ENCODE measurements at places on chromosomes 7 and 10.

DNA sequence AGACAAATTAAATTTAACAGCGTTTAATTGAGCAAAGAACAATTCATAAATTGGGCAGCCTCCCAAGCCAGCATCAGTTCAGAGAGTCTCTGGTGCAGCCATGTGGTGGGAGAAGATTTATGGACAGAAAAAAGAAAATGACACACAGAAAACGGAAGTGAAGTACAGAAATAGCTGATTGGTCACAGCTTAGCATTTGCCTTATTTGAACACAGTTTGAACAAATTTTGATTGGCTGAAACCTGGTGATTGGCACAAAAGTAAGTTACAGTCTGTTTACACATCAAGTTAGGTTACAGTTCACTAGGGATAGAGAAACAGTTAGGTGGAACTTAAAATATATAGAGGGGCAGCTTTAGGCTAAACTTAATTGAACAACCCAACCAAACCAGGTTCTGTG is 720.1 kb downstream of the TYW1 start:
- no peak overlapping the region for H3K4me3 ChIP-seq
- no peak for DNase-seq
- no peaks in the 10 kb centered on the region for H3K4me1 ChIP-seq
- H3K27me3 ChIP-seq = peaks cover 5% of the 10 kb centered on the region

GRCh38 chr10:42776681-42777080 is 5.9 kb upstream of the BMS1 start:
- peaks cover 23% of the 10 kb centered on the region for H3K27me3 ChIP-seq
- H3K36me3 ChIP-seq = peaks cover 15% of the 10 kb centered on the region
- H3K4me1 ChIP-seq = peaks cover 4% of the 10 kb centered on the region
- no peak overlapping the region for H3K4me3 ChIP-seq
- no peak for DNase-seq

- H3K27me3 ChIP-seq = peaks cover 5% of the 10 kb centered on the region
- H3K27ac ChIP-seq = no peak overlapping the region
- H3K4me1 ChIP-seq = no peaks in the 10 kb centered on the region
- H3K36me3 ChIP-seq = no peaks in the 10 kb centered on the region
- no peak overlapping the region for H3K4me3 ChIP-seq
- DNase-seq = no peak
Measured at GRCh38 chr7:73909051-73909941, 48.3 kb downstream of the TMEM270 start.

GRCh38 chr7:130009848-130010688 is 41.1 kb downstream of the ZC3HC1 start:
- H3K27me3 ChIP-seq = peaks cover 2% of the 10 kb centered on the region
- peak overlapping the region; percentile 42 for H3K27ac ChIP-seq
- no peak for DNase-seq
- H3K4me3 ChIP-seq = no peak overlapping the region
- H3K36me3 ChIP-seq = no peaks in the 10 kb centered on the region
- H3K4me1 ChIP-seq = peaks cover 2% of the 10 kb centered on the region

DNA sequence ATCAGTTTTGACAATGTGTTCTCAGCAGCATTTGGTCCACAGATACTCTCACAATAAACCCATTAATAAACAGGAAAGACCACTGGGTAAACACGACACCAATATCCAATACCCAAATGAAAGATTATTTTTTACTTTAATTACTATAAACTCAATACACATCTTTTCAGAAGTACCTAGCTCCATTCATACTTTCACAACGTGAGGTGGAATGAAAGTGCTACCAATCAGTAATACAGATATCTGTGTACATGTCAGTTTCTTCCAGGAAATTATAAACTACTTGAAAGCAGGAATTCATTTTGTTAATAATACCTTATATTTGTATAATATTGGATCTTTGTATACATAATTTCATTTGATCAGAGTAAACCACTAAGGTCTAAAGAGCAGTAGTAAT is 11.9 kb downstream of the CDK6 start:
- DNase-seq = no peak
- no peak overlapping the region for H3K27ac ChIP-seq
- H3K27me3 ChIP-seq = no peaks in the 10 kb centered on the region

DNA sequence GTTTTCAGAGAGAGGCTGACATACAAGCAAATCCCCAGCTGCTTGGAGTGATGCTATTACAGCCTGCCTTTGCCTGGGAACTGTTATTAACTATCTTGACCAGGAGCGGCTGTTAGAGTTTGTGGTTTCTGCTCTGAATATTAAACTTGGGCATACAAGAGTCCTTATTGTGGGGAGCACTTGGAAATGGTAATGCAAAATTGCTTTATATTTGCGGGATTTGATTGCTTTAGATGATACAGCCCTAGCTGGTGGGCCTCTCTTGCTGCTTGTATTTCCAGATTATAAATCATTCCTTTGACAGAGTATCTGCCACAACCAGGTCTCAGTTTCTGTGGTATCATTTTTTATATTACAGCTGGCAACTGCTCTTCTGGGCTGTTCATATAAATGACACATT is 101.9 kb upstream of the FAM204A start:
- no peak overlapping the region for H3K4me3 ChIP-seq
- no peak overlapping the region for H3K27ac ChIP-seq
- no peaks in the 10 kb centered on the region for H3K27me3 ChIP-seq
- H3K4me1 ChIP-seq = no peaks in the 10 kb centered on the region

DNA sequence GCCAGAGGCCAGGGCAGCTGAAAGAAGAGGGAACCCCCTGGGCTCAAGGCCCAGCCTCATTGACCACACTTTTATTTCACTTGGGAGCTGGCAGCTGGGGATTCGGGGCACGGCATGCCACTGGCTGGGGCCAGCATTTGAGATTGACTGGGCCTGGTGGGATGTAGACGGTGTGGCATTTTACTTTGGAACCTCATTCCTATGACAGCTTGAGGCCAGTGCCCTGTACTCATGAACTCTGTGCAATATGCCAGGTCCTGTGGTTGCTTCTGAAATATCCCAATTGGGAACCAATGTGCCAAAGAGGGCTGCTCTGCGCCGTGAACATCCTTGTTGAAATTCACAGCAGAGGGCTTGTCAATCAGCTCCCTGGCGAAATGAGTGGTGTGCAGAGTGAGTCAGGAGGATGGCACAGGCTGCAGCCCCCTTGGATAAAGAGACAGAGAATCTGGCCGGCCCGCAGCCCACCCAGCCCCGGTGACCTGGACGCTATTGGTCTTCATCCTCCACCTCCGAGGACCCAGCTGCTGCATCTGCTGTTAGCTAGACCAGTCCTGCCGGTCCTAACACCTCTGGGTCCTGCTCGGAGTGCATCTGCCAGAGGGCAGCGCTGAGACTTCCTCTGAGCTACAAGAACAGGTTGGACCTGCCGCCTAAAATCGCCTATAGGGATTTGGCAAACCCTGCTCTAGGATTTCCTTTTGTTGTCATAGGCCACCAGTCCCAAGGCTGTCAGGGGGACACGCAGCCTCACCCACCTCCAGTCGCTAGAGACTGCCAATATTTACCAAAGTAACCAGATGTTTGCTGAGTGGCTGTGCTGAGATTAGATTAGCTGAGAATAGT is 58.0 kb downstream of the PRKAG2 start:
- H3K4me1 ChIP-seq = peaks cover 7% of the 10 kb centered on the region
- peaks cover 10% of the 10 kb centered on the region for H3K27me3 ChIP-seq
- no peak overlapping the region for H3K27ac ChIP-seq
- no peak overlapping the region for H3K4me3 ChIP-seq
- H3K36me3 ChIP-seq = no peaks in the 10 kb centered on the region

- H3K36me3 ChIP-seq = no peaks in the 10 kb centered on the region
- peaks cover 5% of the 10 kb centered on the region for H3K27me3 ChIP-seq
- H3K4me3 ChIP-seq = no peak overlapping the region
- no peak for DNase-seq
Measured at GRCh38 chr7:3188946-3189345, 112.1 kb upstream of the SDK1 start.

Data from endothelial cell (in vitro differentiated cells).